ENCODE measurements at places on chromosomes 4 and X.

DNA sequence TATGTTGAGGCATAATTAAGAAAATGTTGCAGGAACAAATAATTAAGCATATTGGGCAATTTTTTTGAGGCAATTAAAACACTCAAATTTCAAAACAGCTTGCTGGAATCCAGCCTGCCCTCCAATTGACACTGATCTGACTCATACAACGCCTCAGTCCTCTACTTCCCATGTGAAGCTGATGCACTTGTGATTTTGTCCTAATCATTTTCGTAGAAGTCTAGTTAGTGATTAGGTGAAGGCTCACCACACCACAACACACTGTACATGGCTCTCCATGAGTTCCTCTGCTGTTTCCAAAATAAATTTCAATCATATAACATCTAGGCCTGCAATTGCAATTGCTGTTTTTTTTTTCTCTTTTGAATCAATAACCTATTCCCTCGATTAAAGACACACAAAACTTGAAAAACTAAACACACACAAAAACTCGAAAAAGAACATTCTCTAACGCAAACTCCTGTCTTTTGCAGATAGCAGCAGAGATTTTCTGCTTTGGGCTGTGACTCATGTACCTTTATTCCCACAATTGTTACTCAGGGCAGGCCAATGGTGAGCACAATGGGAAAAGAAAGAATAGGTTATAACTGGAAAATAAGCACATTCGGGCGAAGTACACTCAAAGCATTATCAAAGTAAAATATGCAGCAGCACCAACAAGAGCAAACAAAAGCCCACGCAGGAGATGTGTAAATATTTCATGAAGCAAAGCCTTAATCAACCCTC lies 1.7 kb downstream of the GPRIN3 start:
- no peak for DNase-seq
- peak overlapping the region; percentile 60 for H3K4me3 ChIP-seq

- H3K27ac ChIP-seq = no peak overlapping the region
- no peak for DNase-seq
- no peaks in the 10 kb centered on the region for H3K27me3 ChIP-seq
- H3K36me3 ChIP-seq = no peaks in the 10 kb centered on the region
- no peak overlapping the region for H3K4me3 ChIP-seq
- no peaks in the 10 kb centered on the region for H3K4me1 ChIP-seq
Observed at GRCh38 chr4:66045913-66046312, 375.6 kb upstream of the EPHA5 start.

GRCh38 chr4:186730621-186731020 lies 7.0 kb upstream of the FAT1 start:
- H3K27me3 ChIP-seq = peaks cover 7% of the 10 kb centered on the region
- peaks cover 21% of the 10 kb centered on the region for H3K4me1 ChIP-seq
- no peak overlapping the region for H3K4me3 ChIP-seq

DNA sequence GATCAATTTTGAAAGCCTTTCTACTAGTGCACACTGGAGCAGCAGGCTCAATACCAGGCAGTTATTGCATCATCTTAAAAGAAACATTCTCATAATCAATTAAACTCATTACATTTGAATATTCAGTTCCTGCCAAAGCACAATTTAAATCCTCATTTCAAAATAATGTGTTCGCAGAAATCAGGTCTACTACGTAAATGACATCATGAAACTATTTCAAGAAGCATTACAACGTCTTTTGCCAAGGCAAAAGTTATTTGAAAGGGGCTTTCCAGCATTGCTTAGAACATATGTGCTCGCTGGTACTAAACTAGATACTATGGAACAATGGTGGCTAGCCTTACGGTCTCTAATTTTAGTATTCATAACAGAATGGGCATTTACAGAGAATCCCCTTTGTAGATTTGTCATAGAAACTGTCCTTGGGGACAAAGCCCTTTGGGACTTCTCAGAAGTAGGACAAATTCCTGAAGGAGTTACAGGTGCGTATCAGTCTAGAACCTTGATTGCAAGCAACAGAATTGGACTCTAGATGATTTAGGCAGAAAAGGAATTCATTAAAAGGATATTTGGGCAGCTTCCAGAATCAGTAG lies 27.6 kb upstream of the HUWE1 start:
- H3K27ac ChIP-seq = no peak overlapping the region
- no peak overlapping the region for H3K4me3 ChIP-seq
- no peaks in the 10 kb centered on the region for H3K27me3 ChIP-seq
- no peaks in the 10 kb centered on the region for H3K36me3 ChIP-seq
- peaks cover 10% of the 10 kb centered on the region for H3K4me1 ChIP-seq

DNA sequence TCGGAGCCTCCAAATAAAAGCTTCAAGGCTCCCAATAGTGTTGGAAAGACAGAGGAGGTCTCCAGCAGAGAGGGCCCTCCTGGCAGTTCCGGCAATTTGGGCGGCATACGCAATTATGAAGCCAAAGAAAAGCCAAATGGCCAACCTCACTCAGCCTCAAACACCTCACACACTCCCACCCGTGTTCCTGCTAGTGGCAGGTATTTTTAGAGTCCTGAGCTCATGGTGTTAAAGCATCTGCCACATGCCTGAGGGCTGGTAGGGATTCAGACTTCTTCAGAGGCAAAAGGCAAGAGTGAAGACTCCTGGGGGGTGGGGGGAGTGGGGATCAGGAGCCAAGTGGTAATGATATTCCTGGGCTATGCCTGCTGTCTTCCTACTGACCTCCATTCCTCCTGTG lies 7.4 kb downstream of the RAB33A start:
- no peak overlapping the region for H3K27ac ChIP-seq
- no peak overlapping the region for H3K4me3 ChIP-seq
- peaks cover 5% of the 10 kb centered on the region for H3K4me1 ChIP-seq
- H3K36me3 ChIP-seq = no peaks in the 10 kb centered on the region
- DNase-seq = no peak
- H3K27me3 ChIP-seq = no peaks in the 10 kb centered on the region

GRCh38 chr4:48271626-48272025 lies 2.0 kb upstream of the TEC start:
- no peak overlapping the region for H3K4me3 ChIP-seq
- DNase-seq = no peak

- no peak overlapping the region for H3K4me3 ChIP-seq
- no peak for DNase-seq
- no peaks in the 10 kb centered on the region for H3K27me3 ChIP-seq
- no peaks in the 10 kb centered on the region for H3K36me3 ChIP-seq
- no peaks in the 10 kb centered on the region for H3K4me1 ChIP-seq
- H3K27ac ChIP-seq = no peak overlapping the region
Observed at GRCh38 chrX:152819732-152820131, 10.8 kb downstream of the CETN2 start.

- H3K27ac ChIP-seq = no peak overlapping the region
- no peaks in the 10 kb centered on the region for H3K4me1 ChIP-seq
- no peaks in the 10 kb centered on the region for H3K27me3 ChIP-seq
- no peak for DNase-seq
Observed at GRCh38 chrX:133608406-133608805, 193.1 kb upstream of the GPC4 start.

DNA sequence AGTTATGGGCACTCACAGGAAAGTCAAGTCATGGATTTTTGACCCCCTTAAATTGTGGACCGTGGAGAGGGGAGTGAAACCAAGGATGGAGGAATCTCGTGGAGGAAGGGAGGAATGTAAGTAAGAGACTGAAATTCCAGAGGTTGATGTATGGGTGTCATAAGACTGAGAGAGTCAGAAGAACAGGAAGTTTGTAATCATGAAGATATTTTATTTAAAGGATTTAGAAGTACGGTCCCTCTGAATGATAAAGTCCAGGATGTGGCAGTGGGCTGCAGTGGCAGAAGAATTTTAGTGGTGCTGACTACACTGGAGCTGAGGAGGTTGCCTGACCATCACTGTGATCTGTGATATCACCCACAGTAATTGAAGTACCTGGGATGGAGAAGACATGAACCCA lies 57.8 kb downstream of the DCLK2 start:
- no peak for DNase-seq
- H3K36me3 ChIP-seq = no peaks in the 10 kb centered on the region
- no peak overlapping the region for H3K4me3 ChIP-seq

GRCh38 chr4:82501154-82501442 lies 60.7 kb downstream of the TMEM150C start:
- H3K27ac ChIP-seq = no peak overlapping the region
- no peaks in the 10 kb centered on the region for H3K27me3 ChIP-seq
- no peak for DNase-seq
- no peak overlapping the region for H3K4me3 ChIP-seq
